ENCODE measurements at places on chromosomes 4 and X.

DNA sequence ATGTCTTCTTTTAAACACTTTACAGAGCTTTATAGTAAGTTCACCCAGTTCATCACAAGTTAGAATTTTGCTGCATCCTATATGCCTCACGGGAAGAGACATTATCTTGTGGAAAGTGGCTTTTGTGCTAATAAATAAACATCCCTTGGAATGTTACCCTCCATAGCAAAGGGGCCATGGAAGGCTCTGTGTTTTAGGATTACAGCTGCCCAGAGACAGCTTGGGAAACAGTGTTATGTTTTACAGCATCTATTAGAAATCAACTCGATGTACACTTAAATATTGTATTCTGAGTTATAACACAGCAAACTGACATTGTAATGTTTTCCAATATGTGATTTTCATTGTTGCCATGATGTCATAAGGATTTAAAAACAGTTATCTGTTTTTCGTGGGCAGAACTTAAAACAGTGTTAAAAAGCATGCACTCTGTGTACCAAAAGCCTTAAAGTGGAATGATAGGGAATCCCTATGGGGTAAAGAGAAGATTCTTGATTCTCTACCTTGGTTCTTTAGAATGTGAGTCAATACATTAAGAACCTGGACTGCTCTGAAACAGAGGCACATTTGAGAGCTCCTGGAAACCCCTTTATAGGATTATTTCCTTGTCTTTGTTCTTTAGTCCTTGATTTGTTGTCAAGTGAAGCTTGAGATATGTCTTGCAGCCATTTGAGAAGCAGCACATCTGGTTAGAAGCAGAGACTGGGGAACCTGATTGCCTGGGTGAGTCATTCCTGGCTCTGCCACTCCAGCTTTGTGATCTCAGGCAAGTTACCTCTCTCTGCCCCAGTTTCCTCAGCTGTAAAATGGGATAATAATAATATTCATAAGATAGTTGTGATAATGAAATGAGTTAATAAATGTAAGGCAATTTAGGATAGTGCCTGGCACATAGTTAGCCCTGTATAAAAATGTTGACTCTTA is 41.6 kb downstream of the ARHGAP10 start:
- no peak for DNase-seq

GRCh38 chrX:10157032-10157341 is 212 bp downstream of the CLCN4 start:
- no peak for DNase-seq

- no peak for DNase-seq
Observed at GRCh38 chr4:53532521-53532920, 58.8 kb downstream of the LNX1 start.

DNA sequence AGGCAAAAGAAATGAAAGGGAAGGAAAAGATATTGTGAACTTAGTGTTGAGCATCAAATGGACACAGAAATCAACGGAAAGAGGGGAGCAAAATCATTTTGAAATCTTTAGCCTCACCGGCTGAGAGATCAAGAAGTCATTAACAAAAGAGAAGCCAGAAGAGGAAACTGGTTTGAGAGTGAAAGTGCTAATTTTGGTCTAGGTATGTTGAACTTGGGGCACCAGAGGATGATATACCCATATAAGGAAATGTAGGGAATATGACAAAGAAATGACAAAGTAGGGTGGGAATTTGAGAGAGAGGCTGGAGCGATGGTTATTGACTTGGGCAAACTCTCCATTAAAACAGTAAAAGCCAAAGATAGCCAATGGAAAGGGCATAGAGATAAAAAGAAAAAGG is 183.4 kb upstream of the ATOH1 start:
- no peak for DNase-seq

DNA sequence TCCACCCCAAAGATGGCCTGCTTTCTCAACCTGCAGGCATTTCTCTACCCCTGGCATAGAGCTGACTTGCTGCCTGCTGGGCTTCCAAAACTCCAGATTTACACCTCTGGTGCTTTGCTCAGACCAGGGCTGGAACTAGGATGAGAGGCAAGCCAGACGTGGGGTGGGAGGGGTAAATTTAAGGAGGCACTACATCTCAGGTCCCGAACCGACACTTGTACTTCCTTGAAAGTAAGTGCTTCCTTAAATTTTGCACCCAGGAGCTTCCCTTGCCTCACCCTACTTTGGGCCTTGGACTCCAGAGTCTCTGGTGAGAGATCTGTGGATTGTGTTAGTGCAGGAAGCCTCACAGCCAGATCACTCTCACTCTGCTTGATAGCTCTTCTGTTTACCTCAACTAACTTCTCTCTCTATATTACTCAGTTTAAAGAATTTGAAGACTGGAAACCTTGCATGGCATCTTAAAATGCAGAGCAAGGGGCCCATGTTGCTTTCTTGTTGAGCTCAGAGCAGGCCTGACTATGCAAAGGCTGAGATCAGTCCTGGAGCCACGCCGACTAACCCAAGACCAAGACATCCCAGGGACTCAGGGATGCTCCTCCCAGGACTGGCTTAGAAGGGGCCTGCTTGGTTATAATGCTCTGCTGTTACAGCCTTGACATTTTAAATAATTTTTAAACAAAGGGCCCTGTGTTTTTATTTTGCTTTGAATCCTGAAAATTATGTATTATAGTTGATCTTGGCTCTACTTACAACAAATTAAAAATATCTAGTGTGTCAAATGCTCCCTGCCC is 145.0 kb upstream of the LEF1 start:
- no peak for DNase-seq

DNA sequence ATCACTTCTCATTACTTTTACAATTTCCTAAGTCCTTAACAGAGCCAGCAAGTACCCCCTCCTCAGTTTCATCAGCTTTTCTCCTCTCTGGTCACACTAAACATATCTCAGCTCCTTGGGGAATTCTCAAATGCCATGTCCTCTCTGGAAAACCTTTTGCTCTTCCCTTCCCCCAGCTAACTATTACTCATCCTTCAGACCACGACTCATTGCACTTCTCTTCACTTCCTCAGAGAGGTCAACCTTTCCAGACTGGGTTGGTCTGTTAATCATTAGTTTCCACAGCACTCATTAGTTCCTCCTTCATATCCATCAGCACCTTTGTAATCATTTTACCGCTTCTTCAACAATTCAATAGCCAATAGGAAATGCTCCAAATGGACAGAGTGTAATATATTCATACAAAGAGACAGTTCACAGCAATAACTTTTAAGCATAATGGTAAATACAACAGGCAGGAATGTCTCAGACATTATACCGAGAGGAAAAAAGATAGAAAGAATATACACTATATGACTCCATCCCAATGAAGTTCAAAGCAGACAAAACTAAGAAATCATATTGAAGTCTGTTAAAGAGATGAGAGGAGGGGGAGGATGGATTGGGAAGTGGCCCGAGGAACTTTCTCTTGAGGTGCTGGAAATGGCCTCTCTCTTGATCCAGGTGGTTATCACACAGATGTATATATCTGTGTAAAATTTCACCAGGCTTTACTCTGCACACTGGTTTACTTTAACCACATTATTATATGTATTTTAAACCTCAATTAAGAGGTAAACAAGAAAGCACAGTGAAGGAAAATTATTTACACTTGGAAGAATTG is 39.6 kb downstream of the DDX60L start:
- DNase-seq, result no peak

DNA sequence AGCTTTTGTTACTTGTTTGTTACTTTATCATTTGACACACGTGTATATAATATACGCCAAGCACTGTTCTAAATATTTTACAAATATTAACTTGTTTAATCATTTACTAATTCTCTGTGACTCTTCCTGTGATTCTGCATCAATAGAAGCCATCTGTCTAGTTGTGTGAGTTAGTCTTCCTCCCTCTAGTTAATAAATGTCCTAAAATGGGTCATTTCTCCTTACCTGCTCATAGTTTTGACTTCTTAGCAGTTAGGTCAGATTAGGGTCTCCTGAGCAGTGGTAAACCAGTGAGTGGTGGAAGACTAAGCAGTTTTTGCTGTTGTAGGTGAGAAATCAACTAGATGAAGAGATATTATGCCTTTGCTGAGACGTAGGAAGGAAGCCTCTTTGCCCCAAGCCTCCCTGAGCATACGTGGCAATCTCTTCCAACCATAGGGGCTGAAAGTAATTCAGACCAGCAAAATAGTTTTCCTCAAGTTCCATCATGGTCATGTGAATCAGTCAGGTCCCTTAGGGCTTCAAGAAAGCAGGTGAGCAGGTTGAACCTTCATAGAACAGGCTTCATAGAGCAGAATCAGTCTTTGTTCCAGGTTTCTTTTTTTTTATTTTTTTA is 38.7 kb upstream of the THOC2 start:
- no peak for DNase-seq

GRCh38 chr4:136124251-136124745 is 1408.0 kb downstream of the PCDH18 start:
- DNase-seq, result no peak

- no peak for DNase-seq
Observed at GRCh38 chr4:119162174-119162573, 26.5 kb downstream of the MYOZ2 start.

DNA sequence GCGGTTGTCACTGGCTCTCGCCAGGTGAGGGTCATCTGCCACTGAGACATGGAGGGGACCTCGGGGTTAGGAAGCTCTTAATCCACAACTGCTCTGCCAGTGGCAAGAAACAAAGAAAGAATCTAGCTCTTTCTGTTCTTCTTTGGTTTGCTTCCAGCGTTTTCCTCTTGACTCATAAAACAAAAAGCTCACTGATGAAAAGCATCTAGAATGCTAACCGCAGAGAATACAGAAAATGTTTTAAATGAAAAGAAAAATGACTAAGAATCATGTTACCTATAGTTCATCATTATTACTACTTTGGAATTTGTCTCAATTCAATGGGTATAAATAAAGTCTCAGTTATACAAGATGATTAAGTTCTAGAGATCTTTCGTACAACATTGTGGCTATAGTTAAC is 274.8 kb upstream of the TENM3 start:
- no peak for DNase-seq

- no peak for DNase-seq
Observed at GRCh38 chrX:14497184-14497666, 32.1 kb upstream of the GLRA2 start.

GRCh38 chr4:106565727-106566126 is 197.1 kb upstream of the GIMD1 start:
- DNase-seq, result no peak

- peak; percentile 47 for DNase-seq
Observed at GRCh38 chrX:74015379-74016019, 288.5 kb upstream of the ZCCHC13 start.

GRCh38 chr4:149884046-149884445 is 68.4 kb upstream of the IQCM start:
- no peak for DNase-seq

- no peak for DNase-seq
Observed at GRCh38 chrX:40150503-40150902, 52.7 kb upstream of the BCOR start.

GRCh38 chrX:110987292-110987691 is 108.7 kb upstream of the PAK3 start:
- DNase-seq, result no peak

DNA sequence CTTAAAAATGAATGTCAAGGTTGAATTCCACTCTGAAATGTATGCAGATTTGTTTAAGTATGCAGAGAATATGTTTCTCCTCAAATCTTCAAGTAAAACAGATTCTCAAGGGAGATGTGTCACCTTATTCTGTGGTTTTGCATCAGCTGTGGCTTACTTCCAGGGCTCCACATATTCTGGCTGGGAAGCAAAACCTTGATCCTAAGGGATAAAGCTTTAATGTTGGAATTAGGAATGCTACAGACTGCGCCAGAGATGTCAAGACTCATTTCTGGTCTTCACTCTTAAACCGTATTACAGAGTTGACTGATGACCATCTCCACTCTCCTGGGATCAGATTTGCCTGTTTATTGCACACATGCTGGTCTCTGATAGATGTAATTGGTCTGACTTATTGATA is 143.9 kb upstream of the DIPK2B start:
- no peak for DNase-seq

GRCh38 chrX:108245462-108245861 is 153.9 kb downstream of the ATG4A start:
- no peak for DNase-seq

- no peak for DNase-seq
Observed at GRCh38 chr4:54924891-54925290, 200.5 kb downstream of the KDR start.

DNA sequence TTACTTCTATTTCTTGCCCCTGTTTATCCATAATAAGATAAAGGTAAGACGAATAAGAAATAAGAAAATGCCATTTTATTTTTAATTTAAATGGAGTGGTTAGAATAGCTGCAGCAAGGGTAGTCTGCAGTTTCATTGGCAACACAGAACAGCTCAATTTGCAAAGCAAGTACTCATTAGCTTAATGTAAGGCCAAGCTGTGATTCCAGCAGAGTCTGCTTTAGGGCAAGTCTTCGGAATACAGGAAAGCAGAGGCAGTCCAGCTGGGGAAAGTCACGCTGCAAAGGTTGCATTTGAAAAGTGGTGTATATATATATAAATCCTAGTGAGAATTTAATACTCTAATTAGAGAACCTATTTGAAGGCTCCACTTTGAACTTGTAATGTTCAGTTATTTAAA is 59.0 kb downstream of the ANXA10 start:
- no peak for DNase-seq

GRCh38 chr4:153616006-153616555 is 68.0 kb upstream of the TLR2 start:
- no peak for DNase-seq

- DNase-seq, result no peak
Observed at GRCh38 chr4:23384741-23385140, 505.1 kb downstream of the PPARGC1A start.

DNA sequence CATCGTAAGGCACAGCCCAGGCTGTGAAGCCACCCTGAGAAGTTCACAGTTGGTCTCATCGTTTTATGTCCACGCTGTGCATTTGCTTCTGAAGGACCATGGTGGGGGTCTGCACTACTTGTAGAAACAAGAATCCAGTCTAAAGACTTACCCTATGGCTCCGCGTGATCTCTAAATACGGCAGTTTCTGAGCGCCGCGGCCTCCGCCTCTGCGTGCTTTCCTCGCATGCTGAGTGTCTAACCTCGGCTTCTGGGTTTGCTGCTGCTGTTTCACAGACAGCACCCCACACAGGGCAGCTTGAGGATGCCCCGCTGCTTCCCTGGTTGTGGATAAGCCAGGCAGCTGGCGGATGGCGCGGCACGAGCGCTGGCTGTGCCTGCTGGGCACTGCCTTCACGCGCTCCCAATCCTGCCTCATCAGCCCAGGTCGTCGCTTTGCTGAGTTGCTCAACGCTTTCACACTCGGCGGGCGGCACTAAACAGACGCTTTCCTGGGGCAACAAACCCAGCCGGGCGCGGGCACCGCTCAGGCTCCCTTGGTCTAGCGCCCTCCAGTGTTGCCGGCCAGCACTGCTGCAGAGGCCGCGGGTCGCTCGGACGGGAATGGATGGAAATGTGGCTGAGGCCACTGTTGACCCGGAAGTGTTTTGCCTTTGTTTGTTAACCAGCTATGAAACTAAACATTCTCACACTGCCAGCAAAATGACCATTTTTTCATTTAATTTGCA is 39.2 kb downstream of the FGFRL1 start:
- no peak for DNase-seq

DNA sequence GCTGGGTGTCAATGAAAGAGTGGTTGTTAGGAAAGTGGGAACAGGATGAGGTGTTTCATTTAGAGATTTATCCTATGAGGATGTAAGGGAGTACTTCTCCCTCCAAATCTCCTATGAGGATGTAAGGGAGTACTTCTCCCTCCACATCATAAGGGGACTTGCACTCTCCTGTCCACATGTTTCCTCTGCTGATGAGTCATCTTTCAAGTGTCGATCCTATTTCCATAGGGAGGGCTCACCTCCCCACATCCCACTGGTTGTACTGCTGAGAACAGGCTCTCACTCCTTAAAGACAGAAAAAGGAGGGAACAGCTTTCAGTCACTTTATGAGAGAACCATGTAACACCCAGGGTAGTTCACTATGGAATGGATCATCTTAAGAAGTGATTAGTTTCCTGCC is 65.0 kb downstream of the INPP4B start:
- DNase-seq, result no peak

GRCh38 chrX:103811858-103812257 is 20.2 kb downstream of the RAB9B start:
- DNase-seq, result no peak

All from omental fat pad (tissue), 4 donors.